CD4-positive, alpha-beta T cell treated with Interferon gamma for 1 hour (primary cell): ENCODE measurements at places on chromosomes 1 and 21.
A peak's percentile ranks its signal among the peaks of the same experiment; 100 is the strongest.

GRCh38 chr1:22921452-22922126, 51.1 kb downstream of the LACTBL1 start:
- DNase-seq = no peak

DNA sequence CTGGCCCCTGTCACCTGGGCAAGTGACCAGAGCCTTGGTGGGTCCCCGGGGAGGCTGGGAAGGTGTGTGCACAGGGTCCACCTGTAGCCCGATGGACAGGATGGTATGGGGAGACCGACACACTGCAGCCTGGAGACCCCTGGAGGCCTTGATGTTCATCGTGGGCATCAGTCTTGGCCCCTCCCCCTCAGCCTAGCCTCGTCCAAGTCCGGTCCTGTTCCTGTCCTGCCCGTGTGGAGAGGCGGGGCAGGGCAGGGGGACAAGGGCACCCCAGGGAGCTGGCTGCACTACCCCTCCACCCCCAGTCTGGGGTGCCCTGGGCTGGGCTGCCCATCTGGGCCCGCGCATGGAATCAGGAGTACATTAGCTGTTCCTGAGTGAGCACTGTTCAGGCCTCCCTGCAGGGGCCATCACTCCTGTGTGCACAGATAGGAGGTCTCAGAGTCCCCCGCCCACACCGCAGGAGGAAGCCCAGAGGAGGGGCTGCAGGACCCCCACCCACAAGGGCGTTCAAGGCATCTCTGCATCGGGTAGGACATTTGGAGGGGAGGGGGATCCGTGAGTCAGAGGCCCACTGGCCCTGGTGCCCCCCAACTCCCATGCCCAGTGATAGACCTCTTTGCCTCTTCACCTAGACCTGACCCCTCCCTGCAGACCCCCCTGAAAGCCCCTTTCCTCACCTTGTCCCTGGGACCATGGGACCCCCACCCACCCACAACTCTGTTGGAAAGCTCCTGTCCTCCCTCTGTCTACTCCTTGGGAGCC, 63.2 kb downstream of the WNT9A start:
- peak; percentile 0 for DNase-seq

GRCh38 chr1:165328136-165328535, 28.4 kb downstream of the LMX1A start:
- no peak for DNase-seq

DNA sequence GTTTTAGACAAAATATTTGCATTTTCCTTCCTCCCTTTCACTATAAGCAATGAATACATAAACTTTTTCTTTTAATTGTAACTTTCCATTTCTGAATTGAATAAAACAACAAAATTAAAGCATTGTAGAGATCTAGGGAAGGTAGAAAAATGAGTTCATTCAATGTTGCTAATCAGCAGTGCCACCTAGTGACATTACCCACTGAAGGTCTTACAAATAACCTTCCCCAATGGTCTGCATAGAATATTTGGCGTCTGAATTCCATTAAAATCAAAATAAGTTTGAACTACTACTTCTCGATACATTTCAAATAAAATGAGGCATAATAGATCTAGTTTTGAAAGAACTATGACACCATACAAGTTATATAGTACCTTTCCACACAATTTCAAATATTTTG, 19.6 kb downstream of the FH start:
- DNase-seq = no peak

- DNase-seq = no peak
Measured at GRCh38 chr1:184052194-184052559, 647 bp downstream of the TSEN15 start.

DNA sequence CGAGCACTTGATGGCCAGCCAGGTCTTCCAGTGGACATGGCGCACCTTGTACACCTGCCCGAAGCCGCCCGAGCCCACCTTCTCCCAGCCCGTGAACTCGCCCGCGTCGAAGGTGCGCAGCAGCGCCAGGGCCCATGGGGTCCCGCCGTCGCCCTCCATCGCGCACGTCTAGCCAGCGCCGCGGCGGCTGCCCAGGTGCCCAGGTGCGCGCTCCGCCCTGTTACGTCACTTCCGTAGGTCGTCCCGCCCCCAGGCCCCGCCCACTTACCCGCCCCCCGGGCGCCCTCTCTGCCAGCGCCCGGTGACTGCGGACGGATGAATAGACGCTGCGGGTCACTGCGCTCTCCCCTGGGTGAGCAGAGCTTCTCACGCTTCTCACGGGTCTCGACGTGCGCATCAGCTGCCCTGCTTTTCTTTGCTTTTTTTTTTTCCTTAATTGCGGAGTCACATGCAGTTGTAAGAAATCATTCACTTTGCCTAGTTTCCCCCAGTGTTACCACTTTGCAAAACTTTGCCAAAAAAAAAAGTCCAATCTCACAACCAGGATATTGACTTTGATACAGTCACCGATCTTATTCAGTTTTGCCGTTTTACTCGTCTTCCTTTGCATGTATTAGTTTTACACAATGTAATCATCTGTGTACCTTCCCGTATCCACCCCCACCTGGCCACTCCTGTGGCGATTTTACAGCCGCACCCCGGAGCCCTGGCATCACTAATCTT, at the start of gene RIPK4:
RIPK4 (minus strand) TSS at position 170 of the 723 bp plus-strand sequence; CDS start at position 159, 11 bp downstream.
- peak; percentile 54 for DNase-seq

- DNase-seq = no peak
Measured at GRCh38 chr1:165481820-165482532, 37.0 kb upstream of the RXRG start.

GRCh38 chr21:33432496-33432895, 29.3 kb downstream of the IFNGR2 start:
- no peak for DNase-seq

GRCh38 chr1:193706766-193707165, 520.4 kb upstream of the B3GALT2 start:
- DNase-seq = no peak

- DNase-seq = no peak
Measured at GRCh38 chr1:160993544-160994193, 27.3 kb downstream of the F11R start.

GRCh38 chr1:39204441-39205081, at the start of gene MACF1:
MACF1 (plus strand) TSS chr1:39204695; CDS start chr1:39205023, 328 bp downstream.
- DNase-seq = peak; percentile 22

- no peak for DNase-seq
Measured at GRCh38 chr1:22889213-22889827, 83.3 kb downstream of the LACTBL1 start.

DNA sequence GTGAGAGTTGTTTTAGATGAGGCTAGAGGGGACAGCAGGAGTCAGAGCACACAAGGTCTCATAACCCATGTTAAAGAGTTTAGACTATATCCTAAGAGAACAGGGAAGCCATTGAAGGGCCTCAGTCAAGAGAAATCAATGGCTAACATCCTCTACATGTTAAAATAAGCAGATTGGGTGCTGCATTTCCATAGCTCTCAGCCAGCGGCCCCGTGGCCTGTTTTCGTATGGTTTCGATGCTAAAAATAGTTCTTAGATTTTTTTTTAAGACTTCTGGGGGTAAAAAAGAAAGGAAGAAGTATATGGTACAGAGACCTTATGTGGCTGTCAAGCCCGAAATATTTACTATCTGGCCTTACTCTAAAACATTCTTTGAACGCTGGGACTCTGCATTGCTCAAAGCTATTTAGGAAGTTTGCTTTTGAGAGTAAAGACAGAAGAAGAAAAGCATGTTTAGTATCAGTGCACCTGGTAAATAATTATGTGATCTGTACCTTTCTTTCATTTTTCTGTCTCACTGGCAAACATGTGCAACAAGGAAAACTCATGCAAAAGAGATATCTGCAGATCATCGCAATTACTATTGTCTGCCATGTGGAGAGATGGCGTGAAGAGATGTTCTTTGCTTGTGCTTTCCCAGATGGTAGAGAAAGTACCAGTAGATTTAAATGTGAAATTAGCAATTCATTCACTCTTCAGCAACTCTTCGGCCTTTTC, 8.4 kb downstream of the PDIK1L start:
- DNase-seq = no peak

DNA sequence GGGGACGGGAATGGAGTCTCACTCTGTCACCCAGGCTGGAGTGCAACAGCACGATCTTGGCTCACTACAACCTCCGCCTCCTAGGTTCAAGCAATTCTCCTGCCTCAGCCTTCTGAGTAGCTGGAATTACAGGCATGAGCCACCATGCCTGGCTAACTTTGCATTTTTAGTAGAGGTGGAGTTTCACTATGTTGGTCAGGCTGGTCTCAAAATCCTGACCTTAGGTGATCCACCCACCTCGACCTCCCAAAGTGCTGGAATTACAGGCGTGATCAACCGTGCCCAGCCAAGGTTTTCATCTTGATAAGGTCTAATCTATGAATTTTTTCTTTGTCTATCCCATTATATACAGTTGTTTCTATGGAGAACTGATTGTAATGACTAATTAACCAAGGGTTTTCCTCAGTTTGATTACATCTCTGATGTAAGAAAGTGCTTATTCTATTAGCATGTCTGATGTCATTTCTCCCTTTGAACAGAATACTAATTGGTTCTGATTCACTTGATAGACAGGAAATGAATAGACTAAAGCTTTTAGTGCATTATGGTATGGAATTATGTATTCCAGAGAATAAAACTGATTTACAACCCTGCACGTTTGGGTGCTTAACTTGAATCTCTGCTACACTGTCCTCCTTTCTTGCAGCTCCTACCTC, 11.9 kb downstream of the PACC1 start:
- DNase-seq = no peak

GRCh38 chr1:55204997-55205396, 10.2 kb downstream of the USP24 start:
- DNase-seq = no peak

DNA sequence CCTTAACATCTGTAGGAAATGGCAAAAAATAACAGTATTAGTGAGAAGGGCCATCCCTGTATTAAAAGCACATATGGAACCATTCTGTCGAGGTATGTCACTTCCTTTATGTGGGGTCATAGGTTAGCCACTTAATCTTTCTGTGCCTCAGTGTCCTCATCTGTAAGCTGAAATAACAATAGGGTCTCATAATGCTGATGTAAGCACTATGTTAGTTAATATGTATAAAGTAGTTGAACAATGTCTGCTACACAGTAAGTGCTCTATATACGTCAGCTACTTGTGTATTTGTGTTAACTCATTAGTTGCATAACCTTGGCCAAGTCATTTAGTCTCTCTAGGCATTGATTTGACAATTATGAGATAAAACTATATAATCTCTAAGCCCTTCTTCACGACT, 11.8 kb downstream of the PLPPR5 start:
- no peak for DNase-seq

DNA sequence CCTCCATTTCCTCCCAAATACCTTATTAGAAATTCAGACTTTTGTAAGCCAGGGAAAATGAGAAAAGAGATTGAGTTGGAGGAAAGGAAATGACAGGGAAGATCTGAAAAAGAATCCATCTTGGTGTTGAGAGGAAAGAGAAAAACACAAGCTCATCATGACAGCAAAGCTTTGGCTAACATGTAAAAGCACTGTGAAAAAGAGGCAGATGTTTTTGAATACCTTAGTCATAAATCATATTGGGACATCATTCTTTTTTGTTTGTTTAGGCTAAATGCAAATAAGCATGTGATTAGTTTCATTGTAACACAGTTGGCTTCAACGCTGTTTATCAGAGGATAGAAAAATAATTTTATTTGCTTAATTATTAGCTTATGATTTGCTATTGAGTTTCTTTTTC, 64.6 kb downstream of the LHX8 start:
- DNase-seq = no peak

- DNase-seq = peak; percentile 60
Measured at GRCh38 chr1:31605908-31606427, 11.5 kb upstream of the HCRTR1 start.

DNA sequence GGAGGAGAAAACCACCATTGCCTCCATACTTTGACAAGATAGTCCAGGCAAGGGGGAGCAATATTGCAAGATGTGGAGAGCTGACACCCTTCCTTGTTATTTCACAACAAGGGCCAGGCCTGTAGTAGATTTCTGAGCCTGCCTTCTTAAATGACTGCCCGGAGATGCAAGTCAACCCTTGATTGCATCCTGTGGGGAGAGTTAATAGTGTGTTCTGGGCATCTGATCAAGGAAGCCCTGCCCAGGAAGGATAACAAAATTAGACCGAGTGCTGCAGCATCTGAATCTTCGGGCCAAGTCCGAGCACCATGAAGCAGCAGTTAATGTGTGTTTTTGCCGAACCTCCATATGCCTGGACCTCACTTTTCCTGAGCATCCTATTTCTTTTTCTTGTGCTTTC, 382.3 kb downstream of the PRDM2 start:
- DNase-seq = no peak

DNA sequence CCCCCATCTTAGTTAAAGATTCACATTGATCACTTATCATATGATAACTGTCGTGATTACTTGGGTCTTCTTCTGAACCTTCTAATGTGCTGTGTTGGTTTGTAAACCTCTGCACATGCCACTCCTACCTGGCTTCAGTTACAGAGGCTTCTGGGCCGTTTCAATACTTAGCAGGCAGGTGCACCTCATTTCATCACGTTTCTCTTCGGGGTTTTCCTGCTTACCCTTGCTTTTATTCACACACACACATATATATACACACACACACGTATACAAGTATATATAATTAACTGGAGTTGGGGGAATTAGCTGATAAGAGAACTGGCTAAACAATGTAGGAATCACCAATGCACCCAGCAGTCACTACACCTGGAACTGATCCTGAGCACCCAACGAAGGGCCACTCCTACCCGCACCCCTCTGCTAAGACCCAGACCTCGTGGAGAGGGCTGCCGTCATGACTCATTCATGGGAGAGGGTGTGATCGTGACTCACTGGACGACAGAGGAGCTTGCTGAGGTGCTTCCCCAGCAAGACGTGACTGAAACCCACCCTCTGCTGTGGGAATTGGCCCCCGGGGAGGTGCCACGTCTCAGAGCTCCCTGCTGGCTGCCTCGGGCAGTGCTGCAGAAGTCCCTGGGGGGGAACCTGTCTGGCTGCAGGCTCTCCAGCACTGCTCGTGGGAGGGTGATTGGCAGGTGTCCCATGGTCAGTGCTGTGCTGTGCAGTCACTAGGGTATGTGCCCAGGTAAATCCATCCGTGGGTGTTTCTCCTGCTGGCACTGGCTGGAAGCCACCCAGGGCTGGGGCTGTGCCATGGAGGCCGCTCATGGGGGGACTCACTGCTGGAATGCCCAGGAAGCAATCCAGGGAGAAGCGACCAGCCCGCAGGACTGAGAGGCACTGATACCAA, 166.6 kb downstream of the DYRK1A start:
- DNase-seq = no peak

- no peak for DNase-seq
Measured at GRCh38 chr1:2468041-2468472, 8.0 kb upstream of the PLCH2 start.

GRCh38 chr1:244603498-244603897, 49.4 kb upstream of the DESI2 start:
- no peak for DNase-seq

DNA sequence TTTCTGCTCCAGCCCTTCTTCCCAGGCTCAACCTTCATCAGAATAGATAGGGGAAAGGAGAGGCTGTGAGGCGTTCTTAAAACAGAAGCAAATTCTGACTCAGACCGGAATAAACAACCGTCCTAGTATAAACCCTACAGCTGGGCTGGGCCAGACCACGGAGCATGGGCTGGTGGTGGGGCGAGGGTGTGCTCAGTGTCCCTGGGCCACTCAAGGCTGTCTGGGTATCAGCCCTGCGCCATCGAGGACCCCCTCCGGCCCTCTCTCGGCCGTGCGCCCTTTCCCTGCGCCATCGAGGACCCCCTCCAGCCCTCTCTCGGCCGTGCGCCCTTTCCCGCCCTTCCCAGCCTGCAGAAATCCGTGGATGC, 36.0 kb downstream of the CAPN2 start:
- DNase-seq = no peak
